GM23338 (cell line): ENCODE measurements at places on chromosomes 13 and 19. TPM values are rescaled to one million over a fixed set of nuclear protein-coding genes. Genes with fewer than 3 reads are reported as not detected.

The KANK3 gene
- 8.7 and 9.3 TPM in 2 replicates for total RNA-seq

The OR4F17 gene
- not detected in 2 replicates for total RNA-seq

The HCN2 gene
- 2.9 and 3.7 TPM in 2 replicates for total RNA-seq

The LENG9 gene
- 3.3 and 6.4 TPM in 2 replicates for total RNA-seq

The CSNK1A1L gene
- not detected in 2 replicates for total RNA-seq

The GRIK5 gene
- total RNA-seq = 34.3 and 42.5 TPM in 2 replicates

The SLC5A5 gene
- total RNA-seq = 2.1 and 2.6 TPM in 2 replicates

The SULT2A1 gene
- not detected in 2 replicates for total RNA-seq

The NOVA2 gene
- total RNA-seq = 13.7 and 14.9 TPM in 2 replicates

The IGFL3 gene
- not detected in 2 replicates for total RNA-seq

The ABHD17A gene
- 68.8 and 99.9 TPM in 2 replicates for total RNA-seq

The MAP1S gene
- total RNA-seq = 67.6 and 102 TPM in 2 replicates

The POGLUT2 gene
- total RNA-seq = 17.5 and 24.7 TPM in 2 replicates

The CRX gene
- not detected in 2 replicates for total RNA-seq

The ZSCAN18 gene
- 63.9 and 75.0 TPM in 2 replicates for total RNA-seq

The P2RY11 gene
- 1.2 and 4.0 TPM in 2 replicates for total RNA-seq

The PLK5 gene
- 0.23 and 1.2 TPM in 2 replicates for total RNA-seq

The SNRPA gene
- total RNA-seq = 239 and 295 TPM in 2 replicates

The PIK3R2 gene
- total RNA-seq = 37.1 and 66.6 TPM in 2 replicates

The KLK3 gene
- not detected in 2 replicates for total RNA-seq

The KLK12 gene
- not detected in 2 replicates for total RNA-seq

The GJB2 gene
- total RNA-seq = not detected in 2 replicates

The GJB6 gene
- total RNA-seq = not detected in 2 replicates

The LGALS13 gene
- not detected in 2 replicates for total RNA-seq

The CACNG7 gene
- 15.6 and 17.9 TPM in 2 replicates for total RNA-seq

The CGB8 gene
- not detected in 2 replicates for total RNA-seq

The CIRBP gene
- total RNA-seq = 152 and 202 TPM in 2 replicates

The FGF22 gene
- total RNA-seq = 0.31 and 2.8 TPM in 2 replicates

The SYNGR4 gene
- total RNA-seq = not detected in 2 replicates

The METTL21C gene
- not detected in 2 replicates for total RNA-seq

The CEACAM19 gene
- total RNA-seq = 0.16 and 0.38 TPM in 2 replicates

The GIPC1 gene
- 92.3 and 106 TPM in 2 replicates for total RNA-seq
